ENCODE measurements at places on chromosomes 2 and 18.

DNA sequence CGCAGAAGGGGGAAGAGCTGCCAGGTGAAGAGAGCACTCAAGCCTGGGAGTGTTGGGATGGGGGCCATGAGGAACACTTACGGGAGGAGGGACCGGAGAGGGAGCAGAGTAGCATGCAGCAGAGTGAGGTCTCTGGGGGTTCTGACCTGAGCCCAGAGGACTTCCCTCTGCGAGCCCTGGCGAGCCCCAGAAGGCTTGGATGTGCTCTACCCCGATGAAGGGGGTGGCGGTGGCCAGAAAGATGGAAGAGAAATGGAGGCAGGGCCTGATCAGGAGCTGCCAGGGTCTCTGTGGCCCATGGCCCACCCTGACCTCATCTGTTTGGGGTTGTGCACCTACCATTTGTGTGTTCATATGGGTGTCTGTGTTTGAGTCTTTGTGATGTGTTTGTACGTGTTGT, 42.0 kb downstream of the CROCC2 start:
- DNase-seq = no peak

GRCh38 chr2:17184512-17184911, 333.7 kb downstream of the RAD51AP2 start:
- DNase-seq = no peak

DNA sequence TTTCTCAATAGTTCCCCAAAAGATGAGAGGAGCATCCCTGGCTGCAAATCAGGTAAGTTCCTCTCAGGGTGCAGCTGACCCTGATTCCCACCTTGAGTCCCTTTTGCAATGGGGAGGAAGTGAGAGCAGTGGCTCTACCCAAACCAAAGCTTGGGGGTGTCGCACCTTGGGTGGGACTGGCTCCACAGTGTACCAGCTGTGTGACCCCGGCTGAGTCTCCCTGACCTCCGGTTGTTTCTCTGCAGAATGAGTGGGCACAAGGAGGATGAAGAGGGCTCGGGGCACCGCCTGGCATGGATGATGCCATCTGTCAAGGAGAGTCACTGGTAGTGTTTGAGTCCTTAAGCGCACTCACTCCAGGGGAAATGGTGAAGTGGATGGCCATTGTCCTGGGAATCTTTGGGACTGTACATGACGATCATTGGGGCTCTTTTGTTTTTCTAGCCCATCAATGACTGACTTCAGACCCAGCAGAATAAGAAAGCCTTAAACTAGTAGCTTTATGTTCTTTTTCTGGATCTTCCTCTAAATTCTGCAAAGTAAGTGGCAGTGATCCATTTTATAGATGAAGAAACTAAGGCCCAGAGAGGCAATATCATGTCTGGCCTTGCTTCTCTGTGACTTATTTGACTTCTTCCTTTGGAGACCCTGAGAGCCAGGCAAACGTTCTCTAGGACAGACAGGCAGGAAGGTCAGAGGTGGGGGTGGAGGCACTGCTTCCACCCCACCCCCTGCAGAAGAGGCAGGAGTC, 106.3 kb upstream of the ST3GAL5 start:
- no peak for DNase-seq

- DNase-seq = no peak
Measured at GRCh38 chr2:30270166-30270565, 38.8 kb downstream of the LBH start.

DNA sequence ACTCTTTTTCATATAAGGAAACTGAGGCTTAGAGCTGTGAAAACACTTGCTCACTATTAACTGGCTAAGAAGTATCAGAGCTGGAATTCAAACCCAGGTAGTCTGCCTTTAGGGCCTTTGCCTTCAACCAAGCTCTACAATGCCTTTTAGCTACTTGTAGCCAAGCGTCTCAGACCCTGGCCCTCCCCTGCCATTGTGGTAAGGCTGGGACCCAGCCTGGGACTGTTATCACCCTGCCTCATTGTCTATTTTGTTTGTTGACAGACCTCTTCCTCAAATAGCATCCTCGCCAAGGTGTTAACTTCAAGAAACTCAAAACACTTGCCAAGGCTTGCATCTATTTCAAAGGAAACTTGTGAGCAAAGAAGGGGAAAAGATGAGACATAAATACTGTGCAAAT, 76.7 kb upstream of the CD28 start:
- no peak for DNase-seq

DNA sequence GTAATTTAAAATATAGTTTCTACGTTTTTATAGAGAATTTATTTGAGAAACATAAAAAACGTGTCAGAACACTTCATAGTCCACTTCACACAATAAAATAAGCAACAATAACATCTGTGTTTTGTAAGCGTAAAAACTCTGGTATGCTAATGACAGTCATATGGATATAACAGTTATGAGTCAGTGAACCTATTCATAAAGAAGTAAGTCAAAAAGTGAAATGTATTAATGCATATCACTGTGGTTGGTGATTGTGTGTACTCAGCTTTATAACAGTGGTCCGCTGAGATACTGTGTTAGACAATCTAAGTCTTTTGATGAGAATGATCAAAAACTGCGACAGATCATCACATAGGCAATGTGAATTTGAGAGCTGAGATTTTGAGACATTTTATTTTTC, 153.2 kb downstream of the WDR7 start:
- DNase-seq = no peak

DNA sequence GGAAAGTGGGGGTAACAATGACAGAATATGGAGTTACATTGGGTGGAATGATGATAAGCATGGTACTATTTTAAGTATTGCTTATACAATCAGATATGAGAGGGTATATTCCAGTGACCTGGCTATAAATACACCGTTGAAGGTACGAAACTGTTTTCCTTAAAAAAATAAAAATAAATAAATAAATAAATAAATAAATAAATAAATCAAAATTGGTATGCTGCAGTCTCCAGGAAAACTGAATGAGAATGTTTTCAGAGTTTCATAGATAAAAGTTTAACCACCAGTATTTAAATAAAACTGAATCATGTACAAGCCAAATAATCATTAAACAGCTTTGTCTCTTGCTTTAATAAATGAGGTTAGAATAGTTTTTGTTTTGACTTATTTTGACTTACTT, 71.4 kb downstream of the METTL8 start:
- DNase-seq = no peak

DNA sequence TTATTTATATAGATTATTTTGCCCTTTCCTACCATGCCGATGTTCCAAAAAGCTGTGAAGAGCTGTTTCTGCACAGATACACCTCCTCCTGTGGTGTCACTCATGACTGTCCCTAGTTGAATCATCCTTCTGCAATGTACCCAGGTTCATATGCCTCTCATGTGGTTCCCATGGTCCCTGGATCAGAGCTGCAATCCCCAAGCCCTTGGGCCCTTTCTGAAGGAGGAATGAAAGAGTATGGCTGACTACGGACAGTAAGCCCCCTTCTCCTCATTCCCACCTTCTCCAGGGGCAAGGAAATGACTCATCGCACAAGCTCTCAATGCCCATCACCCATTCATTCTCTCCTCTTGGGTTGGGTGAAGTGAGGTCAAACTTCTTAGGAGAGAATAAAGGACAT, 63.9 kb upstream of the ACVR1 start:
- DNase-seq = no peak

GRCh38 chr18:35182151-35182550, 58.7 kb upstream of the ZNF397 start:
- no peak for DNase-seq

GRCh38 chr2:165144315-165144714, 59.5 kb downstream of the SCN3A start:
- no peak for DNase-seq

- DNase-seq = no peak
Measured at GRCh38 chr18:63951302-63951705, 2.2 kb downstream of the HMSD start.

DNA sequence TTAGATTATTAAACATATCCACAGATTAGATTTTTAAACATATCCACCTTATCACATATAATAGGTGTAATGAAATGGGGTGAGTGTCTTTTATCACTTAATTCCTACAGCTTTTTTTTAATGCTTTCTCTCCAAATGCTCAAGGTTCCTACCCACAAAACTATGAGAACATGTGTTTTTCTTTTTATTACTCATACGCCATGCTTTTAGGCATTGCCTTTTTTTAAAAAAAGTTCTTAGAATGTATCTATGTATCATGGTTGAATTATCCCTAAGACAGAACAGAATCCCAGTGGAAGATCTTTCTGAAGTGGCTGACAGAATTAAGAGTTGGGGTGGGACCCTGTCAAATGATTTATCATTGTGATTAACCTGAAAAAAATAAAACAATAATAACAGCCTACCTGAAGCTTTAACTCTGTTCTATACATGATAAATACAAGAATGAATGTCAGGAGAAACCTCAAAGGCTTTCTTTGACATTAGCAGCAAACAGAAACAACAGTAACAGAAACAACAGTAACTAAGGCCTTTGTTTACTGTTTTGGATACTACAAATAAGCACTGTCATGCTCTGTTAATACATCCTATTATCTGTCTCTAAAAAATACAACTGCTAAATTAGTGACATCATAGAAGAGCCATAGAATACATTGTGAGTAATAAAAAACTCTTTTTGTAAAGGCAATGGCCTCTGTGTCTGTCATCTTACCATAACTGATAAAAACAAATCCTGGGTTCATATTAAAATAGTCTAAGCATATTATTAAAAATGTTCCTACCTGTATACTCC, 4.1 kb upstream of the ZNF397 start:
- DNase-seq = no peak

DNA sequence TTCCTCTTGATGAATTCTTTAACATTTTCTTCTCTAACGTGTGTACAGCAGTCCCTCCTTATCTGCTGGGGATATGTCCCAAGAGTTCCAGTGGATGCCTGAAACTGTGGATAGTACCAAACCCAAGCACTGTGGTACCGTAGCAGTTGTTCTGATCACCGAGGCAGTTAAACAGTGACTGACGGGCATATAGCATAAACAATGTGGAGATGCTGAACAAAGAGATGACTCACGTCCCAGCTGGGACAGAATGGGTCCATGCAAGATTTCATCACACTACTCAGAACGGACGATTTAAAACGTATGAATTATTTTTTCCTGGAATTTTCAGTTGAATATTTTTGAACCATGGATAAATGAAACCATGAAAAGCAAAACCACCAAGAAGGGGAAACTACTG, 54.5 kb upstream of the SPAG16 start:
- no peak for DNase-seq

- no peak for DNase-seq
Measured at GRCh38 chr2:177540283-177540682, 147.7 kb downstream of the AGPS start.

- DNase-seq = no peak
Measured at GRCh38 chr2:211845338-211846035, 693.1 kb downstream of the ERBB4 start.

DNA sequence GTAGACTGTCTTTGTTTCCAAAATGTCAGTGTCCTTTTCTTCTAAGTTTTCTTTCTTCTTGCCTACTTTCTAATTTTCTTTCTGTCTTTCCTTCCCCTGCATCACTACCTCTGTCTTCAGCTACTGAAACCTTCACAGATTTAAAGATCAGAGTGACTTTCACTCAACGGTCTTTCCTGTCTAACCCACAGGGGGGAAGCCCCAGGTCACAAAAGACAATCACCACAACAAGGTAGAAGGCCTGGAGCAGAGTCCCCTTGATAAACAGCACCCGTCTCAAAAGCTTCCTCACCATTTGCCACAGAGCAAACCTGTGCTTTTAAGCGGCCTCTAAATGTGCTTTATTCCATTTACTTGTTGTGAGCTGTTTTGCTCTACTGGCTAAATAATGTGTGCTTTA, 665.4 kb downstream of the BCL11A start:
- DNase-seq = no peak

DNA sequence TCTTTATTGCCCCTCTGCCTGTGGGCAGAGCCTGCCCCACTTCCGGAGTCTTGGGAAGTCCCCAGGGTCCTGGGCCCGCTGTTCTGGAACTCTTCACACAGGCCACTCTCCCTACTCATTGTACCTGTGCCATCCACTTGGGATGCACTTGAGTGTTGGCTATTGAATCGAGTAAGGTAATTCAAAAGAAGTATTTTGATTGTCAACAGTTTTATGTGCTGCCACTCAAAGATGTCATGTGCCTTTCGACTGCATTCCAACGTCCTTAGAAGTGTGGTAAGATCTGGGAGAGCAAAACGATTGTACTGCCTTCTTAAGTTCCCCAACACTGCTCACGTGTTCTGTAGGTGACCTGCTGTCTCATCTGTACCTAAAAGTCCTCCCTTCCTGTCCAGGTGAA, 77.0 kb upstream of the SMIM21 start:
- no peak for DNase-seq

DNA sequence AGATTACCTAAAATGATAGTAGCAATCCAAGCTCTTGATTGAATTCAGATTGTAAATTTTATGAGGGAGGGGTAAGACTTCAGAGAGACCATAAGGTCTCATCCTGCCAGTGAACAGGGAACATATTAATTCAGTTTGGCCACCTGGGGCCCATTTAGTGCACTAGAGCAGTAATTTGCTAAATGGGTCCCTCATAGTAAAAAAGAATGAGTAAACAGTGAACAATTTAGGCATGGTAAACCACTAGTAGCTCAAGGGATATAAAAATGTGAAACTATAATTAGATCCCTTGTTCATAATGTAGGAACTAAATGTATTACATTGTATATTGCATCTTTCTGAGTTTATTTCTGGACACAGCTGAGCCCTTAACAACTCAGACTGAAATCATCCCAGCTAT, 4.9 kb upstream of the PHLPP1 start:
- DNase-seq = no peak

DNA sequence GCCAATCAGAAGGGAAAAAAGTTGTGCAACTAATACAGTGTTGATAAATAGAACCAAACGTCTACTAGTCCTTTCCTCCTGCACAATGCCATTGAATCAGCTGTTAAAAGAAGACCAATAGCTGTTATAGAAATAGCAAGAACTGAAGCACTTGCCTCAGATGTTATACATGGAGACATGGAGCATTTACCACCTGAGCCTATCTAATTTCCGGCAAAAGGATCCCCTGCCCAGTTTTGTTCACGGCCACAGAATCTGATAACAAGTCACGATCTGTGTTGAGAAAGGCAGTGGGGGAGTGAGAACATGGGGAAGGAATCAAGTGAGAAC, 285.4 kb downstream of the ZEB2 start:
- no peak for DNase-seq

GRCh38 chr2:129884221-129884786, 95.2 kb upstream of the RAB6C start:
- DNase-seq = no peak

DNA sequence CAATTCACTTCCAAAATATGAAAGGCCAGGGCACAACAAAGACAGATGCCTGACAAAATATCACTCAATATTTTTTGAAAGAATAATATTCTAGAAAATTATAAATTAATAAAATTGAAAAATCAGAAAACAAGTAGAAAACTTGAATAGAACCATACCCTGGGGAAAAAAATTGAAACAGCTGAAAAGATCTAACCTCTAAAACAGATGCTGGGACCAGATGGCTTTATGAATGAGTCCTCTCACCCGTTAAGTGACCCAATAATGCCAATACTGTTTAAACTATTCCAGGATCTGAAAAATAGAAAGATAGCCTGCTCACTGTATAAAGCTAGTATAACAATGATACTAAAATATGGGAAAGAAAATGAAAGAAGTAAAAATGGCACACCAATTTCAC, 322.3 kb upstream of the VWC2L start:
- no peak for DNase-seq
